Endothelial cell (in vitro differentiated cells): ENCODE measurements at places on chromosomes 6 and 20. TPM values are rescaled to one million over a fixed set of nuclear protein-coding genes. Genes with fewer than 3 reads are reported as not detected.

The MUC22 gene
- total RNA-seq = not detected

The NRN1 gene
- total RNA-seq = 39.6 TPM

GRCh38 chr6:53831936-53832660, 37.3 kb downstream of the LRRC1 start:
- no peak for DNase-seq

- DNase-seq = no peak
Measured at GRCh38 chr20:32958574-32958973, 45.7 kb downstream of the SUN5 start.

The SAMD5 gene
- total RNA-seq = 4.7 TPM

DNA sequence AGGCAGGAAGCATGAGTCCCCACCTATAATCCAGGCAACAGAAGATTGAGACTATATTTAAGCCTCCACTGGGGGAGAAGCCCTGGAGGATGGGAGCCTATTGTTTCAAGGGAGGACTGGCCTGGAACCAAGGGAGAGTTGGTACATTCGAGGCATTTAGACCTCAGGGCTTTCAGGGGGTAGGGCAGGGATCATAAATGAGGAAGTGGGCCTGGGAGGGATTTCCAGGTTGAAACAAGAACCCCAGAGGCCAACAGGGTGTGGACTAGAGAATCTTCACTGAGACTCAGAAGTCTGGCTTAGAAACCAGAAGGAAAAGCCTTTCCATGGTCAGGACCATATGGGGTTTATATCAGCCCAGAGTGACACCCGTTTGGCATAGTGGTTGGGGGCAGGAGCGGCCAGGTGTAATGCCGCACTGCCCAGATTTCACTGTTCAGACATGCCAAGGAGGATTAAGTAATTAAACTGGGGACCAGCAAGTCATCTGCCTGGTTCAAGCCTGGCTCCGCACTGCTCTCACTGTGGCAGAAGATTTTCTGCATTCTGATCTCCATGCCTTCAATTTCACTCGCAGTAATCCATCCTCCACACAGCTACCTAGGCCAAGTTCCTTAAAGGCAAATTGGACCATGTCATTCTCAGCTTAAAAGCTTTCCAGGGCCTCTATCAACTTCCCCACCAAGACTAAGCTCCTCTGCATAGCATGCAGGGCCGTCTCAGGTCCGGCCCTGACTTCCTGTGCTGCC, 17.8 kb downstream of the LRFN2 start:
- no peak for DNase-seq

GRCh38 chr6:167526465-167527368, 201.8 kb downstream of the TTLL2 start:
- DNase-seq = no peak

- DNase-seq = no peak
Measured at GRCh38 chr6:6001443-6001842, 5.3 kb downstream of the NRN1 start.

DNA sequence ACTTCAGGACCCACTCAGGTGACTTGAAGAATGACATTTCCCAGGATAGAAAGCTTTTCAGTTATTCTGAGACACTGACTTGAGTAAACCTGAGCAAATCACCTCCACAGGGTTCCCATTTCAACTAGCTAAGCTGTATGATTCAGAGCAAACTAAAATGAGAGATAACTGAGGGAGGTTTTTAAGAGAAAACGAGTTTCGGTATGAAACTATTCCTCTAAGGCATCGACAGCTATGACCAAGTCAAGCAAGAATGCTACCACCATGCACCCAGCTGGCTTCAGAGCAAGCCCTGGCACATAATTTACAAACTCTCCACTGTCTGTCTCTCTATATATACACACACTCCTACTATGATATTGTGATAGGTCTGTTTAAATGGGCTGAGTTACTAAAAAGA, 75.4 kb downstream of the PERP start:
- DNase-seq = no peak

- DNase-seq = no peak
Measured at GRCh38 chr20:36991703-36992102, 40.2 kb upstream of the SAMHD1 start.

The SCAF8 gene
- total RNA-seq = 51.4 TPM

The ARMC2 gene
- total RNA-seq = 6.3 TPM

The ENPP3 gene
- 0.64 TPM for total RNA-seq

GRCh38 chr6:169893624-169894023, 142.2 kb downstream of the ERMARD start:
- no peak for DNase-seq

DNA sequence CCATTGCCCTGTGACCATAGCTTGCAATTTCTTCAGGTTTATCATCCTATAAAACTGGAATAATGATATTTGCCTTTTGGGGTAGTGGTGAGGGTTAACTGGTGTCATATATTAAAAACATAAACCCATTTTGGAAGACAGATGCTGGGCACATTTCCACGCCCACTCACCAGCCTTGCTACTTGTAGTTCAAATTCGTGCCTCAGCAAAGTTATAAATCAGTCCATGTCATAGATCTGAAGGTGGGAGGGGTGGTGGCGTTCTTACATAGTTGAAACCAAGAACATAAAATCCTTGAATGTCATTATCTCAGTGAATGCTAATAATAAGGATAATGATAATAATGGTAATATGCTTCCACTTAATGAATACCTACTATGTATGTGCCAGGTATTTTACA, 9.4 kb upstream of the ELMO2 start:
- DNase-seq = no peak

- no peak for DNase-seq
Measured at GRCh38 chr6:92362404-92362803, 1057.0 kb downstream of the EPHA7 start.

The FAXC gene
- total RNA-seq = 2.2 TPM

DNA sequence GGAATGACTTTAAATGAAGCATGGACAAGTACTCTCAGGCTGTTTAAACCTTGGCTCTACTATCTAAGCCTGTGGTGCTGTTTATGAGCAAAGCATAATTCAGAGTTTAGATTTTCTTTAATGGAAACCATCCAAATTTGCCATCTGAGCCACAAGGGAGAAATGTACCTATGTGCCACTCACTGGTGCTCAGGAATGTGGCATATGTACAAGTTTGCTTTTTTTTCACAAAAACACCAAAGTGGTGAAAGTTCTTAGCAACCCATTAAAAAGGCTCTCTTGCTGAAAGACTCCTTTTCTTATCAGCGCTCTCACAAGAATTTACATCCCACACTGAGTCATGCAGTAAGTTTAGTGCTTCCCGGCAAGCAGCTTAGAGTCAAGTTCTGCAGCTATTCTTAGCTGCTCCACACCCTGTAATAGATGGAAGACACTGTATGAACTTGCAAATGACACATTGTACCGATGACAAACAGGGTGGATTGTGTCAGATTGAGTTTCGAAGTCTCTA, 57.3 kb upstream of the MLIP start:
- no peak for DNase-seq

The HTR1E gene
- not detected for total RNA-seq

- DNase-seq = peak; percentile 81
Measured at GRCh38 chr6:43687437-43688347, at the start of gene MRPS18A. Gene MRPS18A, minus strand, starts transcription at chr6:43687791. Its CDS starts 12 bp downstream, at chr6:43687779.

The PTK6 gene
- total RNA-seq = not detected

GRCh38 chr6:21690489-21690888, 96.9 kb downstream of the SOX4 start:
- DNase-seq = no peak

DNA sequence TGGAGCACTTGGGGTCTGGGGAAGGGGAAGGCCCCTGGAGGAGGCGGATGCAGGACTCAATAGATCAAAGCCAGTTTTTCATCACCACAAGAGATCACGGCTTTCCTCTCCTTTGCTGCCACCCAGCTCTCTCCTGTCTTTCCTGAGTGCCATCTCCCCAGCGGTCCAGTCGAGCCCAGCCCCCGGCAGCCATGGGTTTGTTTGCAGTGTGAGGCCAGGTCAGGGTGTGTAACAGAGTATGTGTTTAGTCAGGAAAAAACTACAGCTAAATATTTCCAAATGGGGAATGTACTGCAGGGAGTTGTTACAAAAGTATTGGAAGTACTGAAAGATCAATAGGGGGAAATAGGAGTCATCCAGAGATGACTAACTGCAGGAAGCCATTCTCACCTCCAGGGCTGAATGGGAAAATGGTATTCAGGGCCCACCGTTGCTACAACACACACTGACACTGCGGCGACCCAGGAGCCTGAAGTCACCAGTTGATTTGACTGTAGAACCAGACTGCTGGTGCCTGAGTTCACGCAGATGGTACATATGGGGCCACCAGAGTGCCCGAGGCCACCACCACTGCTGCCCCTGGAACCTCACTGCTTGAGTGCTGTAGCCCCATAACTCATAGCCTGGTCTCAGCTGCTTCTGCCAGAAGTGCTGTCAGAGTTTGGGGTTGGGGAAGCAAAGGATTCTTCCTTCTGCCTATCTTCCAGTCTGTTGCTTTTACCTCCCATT, 23.6 kb upstream of the FANCE start:
- DNase-seq = no peak

- no peak for DNase-seq
Measured at GRCh38 chr6:25007269-25007699, 71.5 kb upstream of the RIPOR2 start.

DNA sequence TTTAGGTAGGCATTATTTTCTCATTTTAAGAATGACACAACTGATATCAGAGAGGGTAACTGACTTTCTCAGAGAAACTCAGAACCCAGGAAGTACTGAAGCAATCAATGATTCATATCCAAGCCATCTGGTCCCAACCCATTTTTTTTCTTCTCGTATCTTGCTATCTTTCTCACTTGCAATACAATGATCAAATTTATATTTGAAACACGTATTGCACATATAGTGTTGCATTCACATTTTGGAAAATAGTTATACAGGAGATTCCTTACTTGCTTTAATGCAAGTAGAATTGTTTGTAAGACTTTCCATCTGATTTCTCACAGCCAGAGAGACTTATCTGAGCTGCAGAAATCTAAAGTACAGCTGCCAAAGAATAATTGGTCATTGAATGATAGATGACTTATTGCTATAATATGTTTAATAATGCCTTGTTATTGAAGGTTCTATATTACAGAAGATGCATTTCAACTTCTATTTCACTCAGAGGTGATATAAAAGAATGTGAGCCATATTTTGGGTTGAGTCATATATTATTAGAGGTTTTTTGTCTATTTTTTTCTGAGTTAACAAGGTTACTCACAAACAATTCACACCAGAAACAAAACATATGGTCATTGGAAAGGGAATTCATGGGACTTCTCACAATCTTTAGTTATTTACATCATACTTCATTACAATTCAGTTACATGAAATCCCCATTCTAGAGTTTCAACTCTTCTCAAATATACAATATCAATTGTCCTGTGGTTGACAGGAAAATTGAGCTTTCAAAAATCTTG, 337.5 kb upstream of the CITED2 start:
- no peak for DNase-seq

DNA sequence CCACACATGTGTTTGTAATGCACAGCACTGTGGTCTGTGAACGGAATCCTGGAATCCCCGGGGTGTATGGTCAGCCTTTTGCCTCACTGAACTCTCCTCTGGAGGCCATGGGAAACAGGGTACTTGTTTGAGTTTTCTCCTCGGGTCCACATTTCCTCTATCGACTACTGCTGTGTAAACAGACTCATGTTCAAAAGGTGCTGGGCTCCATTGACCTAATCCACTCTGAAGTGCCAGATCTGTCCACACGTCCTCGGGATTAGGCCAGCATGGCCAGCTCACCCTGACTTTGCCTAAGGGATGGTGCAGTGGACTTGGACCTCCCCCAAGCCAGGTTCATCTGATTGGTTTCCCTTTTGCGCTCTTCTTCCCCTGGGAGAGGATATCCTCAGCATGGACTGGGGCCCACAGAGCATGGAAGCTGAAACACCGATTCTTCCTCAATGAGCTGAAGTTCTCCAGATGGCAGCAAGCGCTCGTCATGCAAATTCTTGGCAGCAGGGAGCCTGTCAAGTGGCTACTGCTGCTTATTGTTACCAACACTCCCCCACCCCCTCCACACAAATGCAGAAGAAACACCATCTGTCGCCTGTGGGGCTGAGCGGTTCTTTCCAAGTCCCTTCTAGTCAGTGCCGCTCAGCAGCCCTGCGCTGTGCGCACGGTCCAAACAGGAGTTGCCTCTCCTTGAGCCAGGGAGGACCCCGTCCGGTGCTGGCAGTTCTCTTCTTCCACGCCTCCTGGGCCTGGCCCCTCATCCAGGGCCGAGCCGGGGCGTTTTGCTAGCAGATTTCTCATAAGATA, 292.6 kb upstream of the MARCKS start:
- peak; percentile 44 for DNase-seq

DNA sequence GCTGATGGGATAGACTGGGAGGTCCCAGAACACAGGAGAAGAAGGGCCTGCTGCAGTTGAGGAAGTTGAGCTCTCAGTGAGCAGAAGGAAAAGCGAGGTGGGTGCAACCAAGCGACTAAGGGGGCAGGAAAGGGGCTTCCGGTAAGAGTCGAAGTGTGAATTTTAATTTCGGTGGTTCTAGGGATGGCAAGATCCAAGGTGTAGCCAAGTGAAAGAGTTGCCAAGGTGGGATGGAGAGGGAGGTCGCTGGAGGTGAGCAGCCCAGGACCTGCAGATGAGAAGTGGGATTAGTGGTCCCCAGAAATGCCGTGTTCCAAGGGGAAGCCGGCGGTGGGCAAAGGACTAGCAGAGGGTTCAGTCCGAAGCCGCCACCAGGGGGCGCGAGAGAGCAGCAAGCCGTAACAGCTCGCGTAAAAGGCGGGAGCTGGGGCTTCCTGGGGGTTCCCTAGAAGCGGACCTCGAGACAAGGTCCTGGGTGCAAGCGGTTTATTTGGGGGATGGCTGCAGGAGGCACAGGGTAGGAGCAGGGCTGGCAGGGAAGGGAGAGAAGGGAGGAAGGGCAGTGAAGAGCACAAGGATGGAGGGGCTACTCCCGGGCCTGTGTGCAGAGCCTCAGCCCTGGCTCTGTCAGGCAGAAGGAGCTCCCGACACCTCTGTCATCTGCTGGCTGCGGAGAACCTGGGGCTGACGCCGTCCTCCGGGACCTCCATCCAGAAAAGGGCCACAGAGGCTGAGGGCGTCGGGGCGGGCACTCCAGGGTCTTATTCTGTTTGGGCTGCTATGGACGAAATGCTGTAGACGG, 103.6 kb downstream of the PAX1 start:
- DNase-seq = peak; percentile 79

GRCh38 chr6:132287101-132287500, 114.2 kb downstream of the MOXD1 start:
- DNase-seq = no peak

The DEF6 gene
- 24.0 TPM for total RNA-seq

DNA sequence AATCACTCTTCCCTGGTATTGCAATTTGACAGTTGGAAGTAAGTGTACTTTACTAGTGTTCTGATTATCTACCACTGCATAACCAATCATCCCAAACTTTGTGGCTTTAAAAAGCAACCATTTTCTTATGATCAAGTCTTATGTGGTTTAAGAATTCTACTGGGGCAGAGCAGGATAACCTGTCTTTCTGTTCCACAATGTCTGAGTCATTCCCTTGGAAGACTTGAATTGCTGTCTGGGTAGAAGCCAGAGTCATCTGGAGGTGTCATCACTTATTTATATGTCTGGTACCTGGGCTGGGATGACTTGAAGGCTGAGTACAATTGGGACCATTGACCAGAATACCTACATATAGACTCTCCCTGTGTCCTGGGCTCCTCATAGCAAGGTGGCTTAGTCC, 644.3 kb downstream of the HDGFL1 start:
- DNase-seq = no peak

The CCN2 gene
- total RNA-seq = 12.0 TPM
